Stimulated activated CD4-positive, alpha-beta T cell treated with anti-CD3 and anti-CD28 coated beads, TNF-alpha, amount 100 ng/mL, for 48 hours (primary cell): ENCODE measurements at places on chromosomes 7 and 10.

DNA sequence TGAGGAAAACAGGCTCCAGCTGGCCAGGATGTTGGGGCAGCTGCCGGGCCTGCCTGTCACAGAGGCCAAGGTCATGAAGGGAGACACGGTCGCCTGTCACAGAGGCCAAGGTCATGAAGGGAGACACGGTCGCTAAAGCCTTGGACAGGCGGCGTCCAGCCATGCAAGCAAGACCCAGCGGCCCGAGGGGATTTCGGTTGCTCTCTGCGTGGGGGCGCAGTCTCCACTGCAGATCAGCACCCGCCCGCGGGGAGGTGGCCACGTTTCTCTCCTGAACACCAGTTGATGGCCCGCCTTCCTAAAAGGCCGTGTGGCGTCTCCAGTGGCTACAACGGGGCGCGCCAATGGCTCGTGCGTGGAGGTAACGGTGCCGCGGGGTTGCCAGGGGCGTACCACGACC, 67.0 kb upstream of the PCGF5 start:
- no peak for DNase-seq

- DNase-seq: no peak
These were observed 131.0 kb downstream of the KAT6B start for GRCh38 chr10:74957285-74957961.

- no peak for DNase-seq
These were observed 179.3 kb downstream of the NPSR1 start for GRCh38 chr7:34837316-34837715.

DNA sequence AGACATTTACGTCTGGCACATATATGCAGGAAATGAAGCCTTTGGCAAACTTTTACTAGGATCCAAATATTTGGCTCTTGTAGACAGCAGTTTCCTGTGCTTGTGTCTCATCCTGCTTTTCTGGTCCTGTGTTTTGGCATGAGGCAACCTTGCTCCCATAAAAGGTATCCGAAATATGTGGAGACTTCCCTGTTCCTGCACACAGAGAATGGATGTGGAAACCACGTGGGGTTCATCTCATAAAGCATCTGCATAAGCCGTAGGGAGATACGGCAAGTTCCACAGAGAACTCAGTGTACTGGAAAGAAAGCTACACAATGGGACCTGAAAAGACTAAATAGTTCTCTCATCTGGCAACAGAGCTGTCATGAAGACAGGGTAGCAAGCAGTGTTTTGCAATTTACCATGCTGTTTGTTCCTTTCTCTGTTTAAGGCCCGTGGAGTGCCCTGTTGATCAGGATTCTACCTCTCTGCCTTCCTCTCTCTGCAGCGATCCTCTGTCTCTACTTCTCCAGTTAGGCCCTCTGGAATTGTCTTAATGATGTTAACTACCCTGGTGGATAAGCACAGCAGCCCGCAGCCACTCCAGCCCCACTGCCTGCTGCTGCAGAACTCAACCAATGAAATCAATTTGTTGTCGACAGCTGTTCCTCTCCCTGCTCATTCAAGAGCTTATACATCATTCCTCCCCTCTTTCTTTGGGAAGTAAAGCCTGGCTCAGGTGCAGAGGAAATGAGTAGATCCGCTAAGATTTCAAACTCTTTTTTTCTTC, 293.6 kb downstream of the CSTF2T start:
- no peak for DNase-seq

- no peak for DNase-seq
These were observed 135.0 kb downstream of the STRA8 start for GRCh38 chr7:135368416-135369186.

GRCh38 chr7:15848362-15848761, 161.9 kb upstream of the MEOX2 start:
- DNase-seq: no peak

GRCh38 chr7:39623732-39624441, 515 bp downstream of the RALA start:
- DNase-seq: no peak

DNA sequence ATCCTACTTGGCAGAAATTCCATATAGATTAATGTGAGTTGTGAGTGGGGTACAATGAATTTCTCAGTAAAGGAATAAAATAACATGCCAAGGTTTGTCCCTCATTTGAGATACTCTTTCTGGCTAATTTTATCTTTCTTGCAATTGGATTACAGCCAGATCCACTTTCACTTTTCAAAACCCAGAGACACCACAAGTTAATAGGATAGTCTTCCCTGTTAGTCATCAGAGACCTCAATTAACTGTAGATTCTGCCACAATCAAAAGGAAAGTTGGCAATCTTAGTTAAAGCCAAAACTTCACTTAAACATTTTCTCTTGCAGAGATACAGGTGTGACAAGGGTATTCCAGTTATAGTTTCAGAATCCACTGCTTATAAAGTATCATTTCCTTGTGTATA, 91.4 kb upstream of the PHYHIPL start:
- no peak for DNase-seq

DNA sequence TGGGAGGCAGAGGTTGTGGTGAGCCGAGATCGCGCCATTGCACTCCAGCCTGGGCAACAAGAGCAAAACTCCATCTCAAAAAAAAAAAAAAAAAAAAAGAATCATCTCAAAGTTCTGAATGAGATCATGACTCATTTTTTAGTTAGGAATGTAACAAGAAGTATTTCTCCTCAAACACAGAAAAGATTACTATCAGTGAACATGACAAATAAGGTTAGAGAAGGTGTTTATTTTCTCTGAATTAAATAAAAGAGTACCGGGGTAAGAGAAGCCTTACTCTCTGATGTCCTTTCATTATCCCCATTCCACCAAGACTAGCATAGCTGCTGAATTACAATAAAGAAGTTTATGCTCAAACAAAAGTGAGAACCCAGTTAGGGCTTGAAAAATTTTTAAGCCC, 50.1 kb downstream of the IPMK start:
- no peak for DNase-seq

DNA sequence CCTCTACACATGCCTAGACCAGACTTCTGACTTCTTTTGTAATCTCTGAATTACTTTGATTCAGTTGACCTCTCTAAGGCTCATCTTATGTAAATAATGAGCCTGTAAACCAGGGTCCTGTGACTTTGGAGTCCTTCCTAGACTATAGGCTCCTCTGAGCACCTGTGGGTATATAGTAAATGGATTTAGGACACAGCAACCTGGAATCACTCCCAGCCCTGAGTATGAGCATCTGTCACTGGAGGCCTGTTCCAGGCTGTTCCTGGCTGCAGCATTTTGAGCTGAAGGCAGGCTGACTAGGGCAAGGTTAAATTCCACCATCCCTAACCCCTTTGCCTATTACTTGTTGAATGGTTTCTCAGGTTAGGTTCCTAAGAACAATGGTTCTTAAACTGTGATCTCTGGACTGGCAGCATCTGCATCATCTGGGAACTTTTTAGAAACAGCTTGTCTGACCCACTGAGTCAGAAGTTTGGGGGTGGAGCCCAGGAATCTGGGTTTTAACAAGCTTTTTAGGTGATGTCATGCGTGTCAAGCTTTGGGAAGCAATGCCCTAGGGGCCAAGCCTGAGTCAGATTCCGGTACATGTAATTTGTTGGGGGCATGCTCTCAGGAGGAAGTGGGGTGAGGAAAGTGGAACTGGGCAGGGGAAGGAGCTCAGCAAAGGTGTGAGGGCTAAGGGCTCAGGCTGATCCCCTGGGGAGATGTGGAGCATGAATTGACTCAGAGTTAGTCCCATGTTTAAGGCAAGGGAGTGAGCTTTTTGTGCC, 28.2 kb downstream of the MINDY4 start:
- DNase-seq: no peak

- DNase-seq: no peak
These were observed 65.1 kb upstream of the CYP26C1 start for GRCh38 chr10:92995509-92995908.

GRCh38 chr7:125126376-125126775, 196.8 kb upstream of the POT1 start:
- no peak for DNase-seq

DNA sequence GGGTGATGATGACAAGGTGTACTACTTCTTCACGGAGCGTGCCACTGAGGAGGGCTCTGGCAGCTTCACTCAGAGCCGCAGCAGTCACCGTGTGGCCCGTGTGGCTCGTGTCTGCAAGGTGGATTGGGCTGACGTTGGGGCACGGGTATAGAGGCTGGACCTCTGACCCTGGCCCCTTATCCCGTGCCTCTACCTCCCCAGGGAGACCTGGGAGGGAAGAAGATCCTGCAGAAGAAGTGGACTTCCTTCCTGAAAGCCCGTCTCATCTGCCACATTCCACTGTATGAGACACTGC, 8.4 kb downstream of the MRPL43 start:
- DNase-seq: no peak

DNA sequence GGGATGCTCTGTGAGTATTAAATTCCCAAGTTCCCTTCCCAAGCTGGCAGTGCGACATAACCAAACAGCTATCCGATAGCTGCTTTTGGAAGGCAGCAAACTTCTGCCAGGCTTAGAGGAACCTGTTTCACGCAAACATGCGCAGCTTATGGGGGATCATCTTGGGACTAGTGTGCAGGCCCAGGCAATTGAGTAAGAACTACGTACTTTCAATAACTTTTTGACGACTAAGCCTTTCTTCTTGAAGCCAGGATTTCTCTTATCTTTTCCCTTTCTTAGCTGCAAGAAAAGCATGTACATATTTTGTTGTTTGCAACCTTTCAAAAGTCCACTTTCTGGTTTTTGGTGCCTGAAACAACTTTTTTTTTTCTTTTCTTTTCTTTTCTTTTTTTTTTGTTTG, 28.7 kb upstream of the SEPHS1 start:
- DNase-seq: no peak

DNA sequence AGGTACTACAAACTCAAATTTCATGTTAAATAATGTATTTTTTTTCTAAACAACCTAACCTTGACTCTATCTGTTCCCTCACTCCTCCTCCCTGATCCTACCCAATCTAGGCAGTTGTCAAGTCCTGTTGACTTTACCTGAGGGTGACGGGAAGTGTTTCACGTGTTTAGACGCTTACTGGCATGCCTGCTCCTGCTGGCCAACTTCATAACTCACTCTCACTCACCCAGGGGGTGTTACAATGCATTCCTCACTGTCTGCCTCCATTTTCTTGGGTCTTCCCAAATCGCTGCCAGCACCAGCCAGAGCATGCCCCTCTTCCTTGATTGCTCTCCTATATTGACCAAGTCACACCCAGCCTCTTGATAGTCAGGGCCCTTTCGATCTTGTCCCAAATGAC, 28.3 kb downstream of the CRCP start:
- no peak for DNase-seq

- DNase-seq: no peak
These were observed 130.5 kb upstream of the UNC5B start for GRCh38 chr10:71081912-71082311.

DNA sequence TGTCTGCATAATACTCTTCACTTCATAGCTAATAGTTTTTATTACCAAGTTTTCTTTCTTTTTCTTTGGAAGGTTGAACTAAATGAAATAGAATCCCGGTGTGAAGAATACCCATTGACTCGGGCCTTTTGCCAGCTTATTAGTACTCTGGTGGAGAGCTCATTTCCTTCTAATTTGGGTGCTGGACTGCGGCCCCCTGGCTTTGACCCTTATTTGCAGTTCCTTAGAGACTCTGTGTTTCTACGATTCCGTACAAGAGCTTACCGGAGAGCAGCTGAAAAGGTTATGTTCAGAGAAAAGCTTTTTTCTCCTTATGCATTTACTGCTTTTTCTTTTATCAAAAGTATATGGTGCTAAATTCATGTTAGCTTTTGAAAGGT, 40.2 kb downstream of the NUP205 start:
- DNase-seq: no peak

- DNase-seq: no peak
These were observed 36.2 kb downstream of the TOMM7 start for GRCh38 chr7:22786290-22786932.
